LHCN-M2 (cell line): ENCODE measurements at places on chromosomes 6 and 20. TPM values are rescaled to one million over a fixed set of nuclear protein-coding genes. Genes with fewer than 3 reads are reported as not detected.

The GLP1R gene
- total RNA-seq: not detected in 2 replicates

The LY6G6F gene
- not detected in 2 replicates for total RNA-seq

- DNase-seq: no peak
Observed at GRCh38 chr6:37565267-37566110, 65.8 kb upstream of the CCDC167 start.

- no peak for DNase-seq
Observed at GRCh38 chr6:112308476-112308875, 38.7 kb upstream of the RFPL4B start.

DNA sequence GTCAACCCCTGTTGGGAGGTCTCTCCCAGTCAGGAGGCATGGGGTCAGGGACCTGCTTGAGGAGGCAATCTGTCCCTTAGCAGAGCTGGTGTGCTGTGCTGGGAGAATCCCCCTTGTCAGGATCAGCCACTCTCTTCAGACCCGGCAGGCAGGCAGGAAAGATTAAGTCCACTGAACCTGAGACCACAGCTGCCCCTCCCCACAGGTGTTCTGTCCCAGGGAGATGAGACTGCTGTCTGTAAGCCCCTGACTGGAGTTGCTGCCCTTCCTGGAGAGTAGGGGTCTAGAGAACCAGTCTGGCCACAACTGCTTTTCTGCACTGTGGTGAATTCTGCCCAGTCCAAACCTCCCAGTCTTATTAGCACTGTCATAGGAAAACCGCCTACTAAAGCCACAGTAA lies 677.8 kb upstream of the POU3F2 start:
- no peak for DNase-seq

DNA sequence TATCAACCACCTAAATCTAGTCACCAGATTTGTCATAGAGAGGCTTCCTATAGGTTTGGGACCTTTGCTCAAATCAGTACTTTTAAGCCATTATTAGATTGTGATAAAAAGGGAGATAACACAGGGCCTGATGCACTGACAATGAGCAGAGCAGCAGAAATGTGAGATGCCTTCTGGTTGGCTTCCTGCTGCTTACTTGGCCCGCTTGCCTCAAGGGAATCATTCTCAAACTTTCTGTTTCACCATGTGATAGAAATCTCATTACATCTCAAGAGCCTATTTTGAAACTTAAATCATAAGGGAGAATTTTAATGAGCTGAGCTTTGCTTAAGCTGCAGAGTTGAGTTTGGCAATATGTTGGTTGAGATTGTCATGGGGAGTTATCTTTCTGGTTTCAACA lies 606.0 kb downstream of the DHX35 start:
- DNase-seq: no peak

GRCh38 chr6:51213811-51214210 lies 395.1 kb downstream of the TFAP2B start:
- no peak for DNase-seq

GRCh38 chr6:84137051-84137375 lies 90.4 kb downstream of the CEP162 start:
- DNase-seq: no peak

GRCh38 chr20:19272976-19273654 lies 60.7 kb downstream of the SLC24A3 start:
- DNase-seq: no peak

DNA sequence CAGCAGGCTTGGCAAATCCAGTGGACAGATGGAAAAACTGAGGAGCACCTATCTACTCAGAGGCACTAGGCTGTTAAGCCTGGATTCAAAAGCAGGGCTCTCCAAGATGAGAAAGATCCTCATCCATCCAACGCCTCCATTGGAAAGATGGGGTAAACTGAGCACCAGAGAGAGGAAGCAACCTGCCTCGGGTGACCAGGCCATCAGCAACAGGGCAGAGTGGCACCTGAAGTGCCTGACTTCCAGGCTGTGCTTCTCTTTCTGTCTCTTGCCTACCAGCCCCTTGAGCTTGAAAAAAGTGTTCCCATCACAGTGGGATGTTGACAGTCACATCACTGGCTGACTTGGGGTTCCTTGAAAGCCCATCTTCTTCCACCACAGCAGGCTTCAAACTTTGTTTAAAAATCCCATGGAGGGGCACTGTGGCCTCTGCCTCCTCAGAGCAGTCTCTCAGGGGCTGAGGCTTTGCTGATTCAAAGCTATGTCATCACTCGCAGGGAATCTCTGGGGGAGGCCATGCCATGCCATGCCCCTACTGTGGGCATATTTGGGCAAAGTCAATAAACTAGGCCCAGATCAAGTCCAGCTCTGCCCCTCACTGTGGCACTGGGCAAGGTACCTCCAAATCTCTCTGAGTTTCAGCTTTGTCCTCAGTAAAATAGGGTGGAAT lies 44.8 kb upstream of the TGM2 start:
- DNase-seq: peak; percentile 56

The IPCEF1 gene
- not detected in 2 replicates for total RNA-seq

DNA sequence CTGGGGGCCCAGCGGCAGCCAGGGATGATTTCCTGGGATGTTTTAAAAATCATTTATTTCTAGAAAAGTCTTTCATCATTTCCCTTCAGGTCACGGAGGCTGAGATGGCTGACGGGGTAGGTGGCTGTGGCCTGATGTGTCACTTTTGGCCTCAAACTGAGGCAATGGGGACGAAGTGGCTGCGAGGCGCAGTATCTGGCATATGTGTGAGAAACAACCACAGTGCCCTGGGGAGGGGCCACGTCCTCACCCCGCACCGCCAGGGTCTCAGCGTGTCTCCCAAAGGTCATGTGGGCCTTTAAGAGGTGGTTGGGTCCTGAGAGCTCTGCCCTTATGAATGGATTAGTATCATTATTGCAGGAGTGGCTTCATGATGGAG lies 120.0 kb downstream of the CEBPB start:
- no peak for DNase-seq

- DNase-seq: peak; percentile 21
Observed at GRCh38 chr6:10316373-10316721, 98.5 kb downstream of the TFAP2A start.

The PPP1R14C gene
- total RNA-seq: not detected in 2 replicates

- DNase-seq: peak; percentile 84
Observed at GRCh38 chr6:42781796-42782688, at the start of gene BICRAL. TSS of gene BICRAL (plus strand) at chr6:42782052. CDS start at chr6:42822023, 39,971 bp downstream.

The KHDC1L gene
- total RNA-seq: not detected in 2 replicates

- DNase-seq: no peak
Observed at GRCh38 chr6:1486387-1486786, 97.0 kb downstream of the FOXF2 start.

- DNase-seq: no peak
Observed at GRCh38 chr6:81708113-81708699, 44.3 kb downstream of the TENT5A start.

DNA sequence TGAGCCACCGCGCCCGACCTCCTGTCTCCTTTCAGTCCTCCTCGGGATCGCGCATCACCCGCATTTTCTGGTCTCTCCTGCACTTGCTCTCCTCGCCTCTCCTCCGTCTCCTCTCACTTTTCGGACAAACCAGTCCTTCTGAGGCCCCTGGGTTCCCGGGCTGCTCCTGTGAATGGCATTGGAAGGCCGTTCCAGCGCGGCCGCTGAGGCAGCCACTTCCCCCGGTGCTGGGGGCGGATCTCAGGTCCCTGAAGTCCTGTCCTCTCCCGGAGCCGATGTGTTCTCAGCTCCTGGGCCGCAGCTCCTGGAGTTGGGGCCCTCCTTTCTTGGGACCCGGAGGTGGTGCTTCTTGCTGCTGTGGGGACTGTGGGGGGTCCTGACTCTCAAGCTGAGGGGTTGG lies 803 bp downstream of the MICB start:
- DNase-seq: no peak

GRCh38 chr6:157215717-157216116 lies 107.6 kb downstream of the TMEM242 start:
- DNase-seq: no peak

DNA sequence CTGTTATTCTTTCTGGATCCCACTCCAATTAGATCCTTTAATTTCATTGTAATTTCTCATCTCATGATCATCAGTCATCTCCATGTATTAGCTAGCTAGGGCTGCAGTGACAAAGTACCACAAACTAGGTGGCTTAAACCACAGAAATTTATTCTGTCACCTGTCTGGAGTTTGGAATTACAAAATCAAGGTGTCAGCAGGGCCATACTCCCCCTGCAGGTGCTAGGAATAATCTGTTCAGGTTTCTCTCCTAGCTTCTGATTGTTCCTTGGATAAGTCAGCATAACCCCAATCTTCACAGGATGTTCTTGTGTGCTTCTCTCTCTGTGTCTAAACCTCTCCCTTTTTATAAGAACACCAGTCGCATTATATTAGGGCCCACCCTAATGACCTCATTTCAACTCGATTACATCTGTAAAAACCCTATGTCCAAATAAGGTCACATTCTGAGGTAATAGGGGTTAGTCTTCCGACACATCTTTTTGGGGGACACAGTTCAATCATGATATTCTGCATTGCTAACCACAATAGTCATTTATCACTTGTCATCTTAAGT lies 40.5 kb downstream of the BEND6 start:
- no peak for DNase-seq

- DNase-seq: no peak
Observed at GRCh38 chr20:9323622-9324021, 190.8 kb upstream of the LAMP5 start.

The ENPP1 gene
- total RNA-seq: 24.8 and 26.5 TPM in 2 replicates

GRCh38 chr20:23305098-23305497 lies 45.5 kb upstream of the NXT1 start:
- DNase-seq: peak; percentile 62

DNA sequence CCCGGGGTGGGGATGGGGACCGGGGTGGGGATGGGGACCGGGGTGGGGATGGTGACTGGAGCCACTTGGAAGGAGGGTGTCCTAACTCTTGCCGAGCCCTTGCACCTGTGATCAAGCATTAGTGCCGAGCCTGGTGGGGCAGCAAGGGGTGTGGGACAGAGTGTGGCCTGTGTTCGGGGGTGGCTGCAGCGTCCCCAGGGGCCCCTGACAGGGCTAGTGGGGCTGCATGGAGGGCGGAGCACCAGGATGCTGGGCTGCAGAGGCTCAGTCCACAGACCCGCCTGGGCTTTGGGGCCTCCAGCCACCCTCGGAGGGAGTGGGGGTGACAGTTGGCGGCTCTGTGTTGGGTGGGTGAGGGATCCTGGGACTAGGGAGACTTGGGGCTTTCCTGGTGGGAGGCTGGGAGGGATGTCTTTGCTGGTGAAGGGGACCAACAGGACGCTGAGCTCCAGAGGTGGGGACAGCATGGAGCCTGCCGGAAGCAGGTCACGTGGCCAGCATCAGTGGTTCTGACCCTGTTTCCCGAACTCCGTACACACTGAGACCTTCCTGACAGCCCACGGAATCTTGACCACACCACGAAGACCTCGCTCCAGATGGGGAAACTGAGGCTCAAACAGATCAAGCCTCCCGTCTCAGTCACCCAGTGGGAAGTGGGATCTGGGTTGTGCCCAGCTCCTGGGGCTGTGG lies 4.6 kb downstream of the RBBP8NL start:
- no peak for DNase-seq

- no peak for DNase-seq
Observed at GRCh38 chr20:35991142-35991771, 22.9 kb downstream of the CNBD2 start.

The RPL10A gene
- total RNA-seq: 1,186 and 1,216 TPM in 2 replicates

- DNase-seq: no peak
Observed at GRCh38 chr6:1387876-1388629, 1.3 kb upstream of the FOXF2 start.

DNA sequence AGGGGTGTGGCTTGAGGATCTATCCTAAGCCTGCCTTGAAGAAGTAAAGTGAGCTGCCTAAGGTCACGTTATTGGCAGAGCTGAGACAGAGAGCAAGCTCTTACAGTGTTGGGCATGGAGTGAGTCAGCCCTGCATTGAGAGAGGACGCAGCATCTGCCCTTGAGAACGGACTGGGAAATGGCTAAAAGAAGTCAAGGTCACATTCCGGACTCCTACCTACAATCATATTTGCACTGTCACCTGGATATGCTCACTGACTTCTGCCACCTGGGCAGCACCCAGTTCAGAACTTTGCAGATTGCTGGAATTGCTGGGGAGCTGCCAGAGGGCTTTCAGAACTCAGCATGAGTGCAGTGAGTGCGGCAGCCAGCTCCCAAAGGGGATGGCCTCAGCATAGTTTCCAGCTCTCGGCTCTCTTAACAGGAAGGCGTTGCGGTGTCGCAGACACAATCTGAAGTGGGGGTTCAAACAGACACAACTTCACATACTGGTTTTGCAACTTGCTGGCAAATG lies 199.3 kb upstream of the SGK1 start:
- peak; percentile 86 for DNase-seq

The PKIB gene
- total RNA-seq: 0.45 and 0.57 TPM in 2 replicates

The MUC21 gene
- not detected in 2 replicates for total RNA-seq

DNA sequence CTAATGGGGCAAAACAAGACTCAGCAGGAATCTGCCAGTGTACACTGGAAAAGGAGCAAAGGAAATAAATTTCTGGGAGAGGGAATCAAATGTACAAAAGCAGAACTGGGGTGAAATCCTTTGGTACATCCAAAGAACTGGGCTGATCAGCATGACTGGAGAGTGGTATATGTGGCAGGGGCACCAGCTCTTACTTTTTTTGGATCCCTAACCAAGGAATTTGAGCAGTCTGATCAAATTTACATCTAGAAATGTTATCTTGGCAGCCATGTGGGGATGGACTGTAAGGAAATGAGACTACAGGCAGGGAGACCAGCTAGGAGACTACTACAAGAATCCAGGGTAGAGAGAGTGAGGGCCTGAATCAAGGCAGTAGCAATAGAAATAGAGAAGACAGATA lies 1.2 kb upstream of the ZSCAN31 start:
- DNase-seq: no peak

- no peak for DNase-seq
Observed at GRCh38 chr6:108762394-108762793, 85.8 kb upstream of the ARMC2 start.
